ENCODE measurements at places on chromosomes 2 and 18. TPM values are rescaled to one million over a fixed set of nuclear protein-coding genes. Genes with fewer than 3 reads are reported as not detected.

- DNase-seq, result no peak
These were observed 1191.4 kb upstream of the SLC39A10 start for GRCh38 chr2:194465641-194466040.

DNA sequence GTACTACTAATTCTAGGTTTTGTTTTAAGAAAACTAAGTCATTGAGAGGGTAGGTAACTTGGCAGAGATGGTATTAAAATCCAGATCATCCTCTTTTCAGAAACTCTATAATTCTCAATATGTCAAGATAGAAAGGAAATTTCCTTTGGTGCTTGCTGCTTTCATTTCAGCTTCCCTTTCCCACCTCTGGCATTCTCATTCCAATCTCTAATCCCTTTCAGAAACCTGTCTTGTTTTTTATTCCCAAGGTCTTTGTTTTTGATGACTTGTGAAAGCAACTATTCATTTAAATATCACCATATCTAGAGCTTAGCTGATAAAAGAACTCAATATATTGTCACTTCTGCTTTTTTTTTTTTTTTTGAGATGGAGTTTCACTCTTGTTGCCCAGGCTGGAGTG is 242.8 kb upstream of the LRRTM1 start:
- DNase-seq, result no peak

GRCh38 chr2:106995556-106995955 is 109.6 kb upstream of the ST6GAL2 start:
- no peak for DNase-seq

GRCh38 chr2:20188851-20189250 is 36.1 kb downstream of the SDC1 start:
- no peak for DNase-seq

DNA sequence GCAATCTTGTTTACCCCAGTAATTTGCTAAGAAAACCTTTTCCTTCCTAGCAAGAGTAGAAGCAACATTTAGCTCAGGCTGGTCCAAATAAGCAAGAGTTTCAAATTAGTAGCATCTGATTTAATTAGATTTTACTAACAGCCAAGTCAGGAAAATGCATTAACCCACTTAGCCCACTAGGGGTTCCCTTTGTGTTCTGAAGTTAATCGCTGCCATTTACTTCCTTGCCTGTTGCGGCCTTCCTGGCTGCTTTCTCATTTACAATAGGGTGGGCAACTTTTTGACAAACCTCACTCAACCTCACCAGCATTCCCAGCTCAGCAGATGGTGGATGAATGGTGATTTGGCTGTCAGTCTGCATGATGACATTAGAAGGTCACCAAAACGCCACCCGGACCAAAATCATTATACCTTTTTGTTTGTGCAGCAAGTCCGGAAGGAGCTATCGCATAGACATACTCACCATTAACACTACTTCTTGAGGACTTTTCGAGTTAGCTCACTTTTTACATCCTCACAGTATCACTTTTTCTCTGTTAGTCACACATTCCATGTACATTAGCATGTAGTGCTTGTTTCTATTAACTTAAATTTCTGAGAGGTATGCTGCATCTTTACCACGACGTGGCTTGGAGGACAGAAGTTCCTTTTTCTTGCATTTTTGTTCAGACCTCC is 101.5 kb upstream of the SETBP1 start:
- DNase-seq, result no peak

- DNase-seq, result no peak
These were observed 227.9 kb upstream of the SIX2 start for GRCh38 chr2:45237128-45237527.

DNA sequence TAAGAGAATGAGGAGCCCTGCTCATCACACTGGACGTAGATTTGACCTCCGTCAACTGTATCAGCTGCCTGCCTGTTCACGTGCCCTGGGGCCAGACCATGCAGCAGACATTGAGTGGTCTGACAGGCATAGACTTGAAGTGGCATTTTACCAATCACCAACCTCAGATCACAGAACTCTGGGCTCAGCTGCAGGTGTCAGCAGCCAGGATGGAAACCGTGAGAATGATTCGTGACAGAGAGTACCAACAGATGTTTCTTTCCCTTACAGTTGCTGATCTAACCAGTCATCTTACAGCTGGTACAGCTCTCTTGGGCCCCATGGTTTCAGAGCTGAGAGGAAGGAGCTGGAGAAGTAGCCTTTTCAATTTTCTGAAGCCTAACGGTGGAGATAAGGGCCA is 148.9 kb downstream of the EN1 start:
- no peak for DNase-seq

GRCh38 chr2:126914811-126915500 is 16.3 kb downstream of the TEX51 start:
- no peak for DNase-seq

- no peak for DNase-seq
These were observed 149.0 kb downstream of the MIB1 start for GRCh38 chr18:21889570-21889969.

DNA sequence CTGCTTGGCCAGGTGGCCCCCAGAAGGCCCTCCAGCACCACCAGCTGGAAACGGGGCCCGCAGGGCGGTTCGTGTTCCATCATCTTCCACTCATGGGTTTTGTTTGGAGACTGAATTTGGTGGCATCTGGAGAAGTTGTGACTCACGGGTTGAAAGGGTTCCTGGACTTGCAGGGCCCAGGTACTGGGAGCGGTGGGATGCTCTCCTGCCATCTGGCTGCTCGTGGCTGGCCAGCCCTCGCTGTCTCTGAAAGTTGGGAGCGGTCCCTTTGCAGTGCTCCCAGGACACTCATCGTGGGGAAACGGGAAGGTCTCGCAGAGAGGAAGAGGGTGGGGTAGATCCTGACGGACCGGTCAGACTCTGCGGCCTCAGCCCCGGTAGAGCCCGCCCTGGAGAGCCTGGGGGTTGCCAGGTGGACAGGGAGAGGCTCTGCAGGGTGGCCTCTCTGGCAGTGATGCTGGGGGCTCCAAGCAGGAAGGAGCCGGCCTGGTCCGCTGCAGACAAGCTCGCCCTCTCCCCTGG is 47.5 kb downstream of the TWIST2 start:
- no peak for DNase-seq

- DNase-seq, result no peak
These were observed 11.4 kb downstream of the UBE2E3 start for GRCh38 chr2:180991820-180992219.

DNA sequence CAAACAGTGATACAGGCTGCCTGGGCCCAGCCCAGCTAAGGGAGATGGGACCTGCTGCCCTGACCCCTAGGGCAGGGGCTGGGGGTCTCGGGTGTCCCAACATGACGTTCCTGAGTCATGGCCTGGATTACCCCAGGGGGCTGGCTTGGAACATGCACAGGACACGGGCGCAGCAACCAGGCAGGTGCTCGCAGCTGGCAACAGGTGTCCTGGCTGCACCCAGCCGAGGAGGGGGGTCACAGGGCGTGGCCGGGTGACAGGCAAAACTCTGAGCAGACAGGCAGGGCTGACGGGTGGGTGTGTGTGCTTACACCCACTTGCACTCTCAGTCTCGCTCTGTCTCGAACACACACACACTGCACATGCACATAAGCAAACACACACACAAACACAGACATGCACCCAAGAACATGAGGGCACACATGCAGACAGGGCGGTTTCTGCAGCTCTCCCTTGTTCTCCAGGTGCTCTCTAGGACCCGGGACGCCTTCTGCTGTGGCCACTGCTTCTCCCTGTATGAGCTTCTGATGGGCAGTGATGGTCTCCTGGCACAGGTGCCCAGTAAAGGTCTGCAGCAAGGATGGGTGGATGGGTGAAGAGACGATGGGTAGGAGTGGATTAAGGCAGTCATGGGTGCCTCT is 33.7 kb upstream of the TAF1B start:
- DNase-seq, result no peak

GRCh38 chr18:805008-805754 is 6.9 kb downstream of the YES1 start:
- DNase-seq, result no peak

DNA sequence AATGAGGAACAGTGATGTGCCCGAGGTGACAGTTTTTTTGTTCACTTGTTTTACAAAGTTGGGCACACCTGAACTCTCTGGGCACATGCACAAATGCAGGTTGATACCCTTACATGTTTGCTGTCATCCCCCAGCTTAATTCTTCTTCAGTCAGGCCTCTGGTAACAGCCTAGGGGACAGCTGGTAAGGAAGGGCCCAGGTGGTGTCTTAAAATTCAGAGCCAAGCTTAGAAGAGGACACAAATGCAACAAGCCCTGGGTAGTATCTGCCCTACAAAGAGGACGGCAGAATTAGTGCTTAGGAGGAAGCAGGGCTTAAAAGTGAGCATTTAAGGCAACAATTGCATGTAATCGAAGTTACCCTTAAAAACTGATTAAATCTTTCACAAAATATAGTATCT is 171.9 kb upstream of the ACAA2 start:
- no peak for DNase-seq

GRCh38 chr2:36395866-36396265 is 40.3 kb downstream of the CRIM1 start:
- no peak for DNase-seq

GRCh38 chr2:4618141-4618540 is 914.8 kb downstream of the DCDC2C start:
- DNase-seq, result no peak

Gene FLACC1
- total RNA-seq, result 0.15 TPM

Gene PCBP1
- 237 TPM for total RNA-seq

Gene GIGYF2
- 35.2 TPM for total RNA-seq

Gene CELF4
- not detected for total RNA-seq

Gene ICA1L
- 3.6 TPM for total RNA-seq

Gene AMER3
- not detected for total RNA-seq

Gene SGPP2
- 1.4 TPM for total RNA-seq

Gene NAT8
- not detected for total RNA-seq

Gene MYO5B
- total RNA-seq, result 11.2 TPM

Measured in glomerular endothelial cell (primary cell).